ENCODE measurements at places on chromosomes 7 and 10. TPM values are rescaled to one million over a fixed set of nuclear protein-coding genes. Genes with fewer than 3 reads are reported as not detected.

Gene SFRP4
- total RNA-seq: under 0.01 TPM

Gene NKX2-3
- not detected for total RNA-seq

Gene SPDYE6
- not detected for total RNA-seq

Gene UNCX
- total RNA-seq: not detected

Gene CALCR
- total RNA-seq: not detected

Gene MKX
- total RNA-seq: 7.5 TPM

Gene MAGI2
- 1.7 TPM for total RNA-seq

Gene IGFBP1
- total RNA-seq: not detected

Gene KMT2C
- total RNA-seq: 6.1 TPM

Gene NXPH1
- total RNA-seq: not detected

Gene PGAM2
- not detected for total RNA-seq

Gene PKD2L1
- not detected for total RNA-seq

Gene C10orf53
- not detected for total RNA-seq

Gene LHFPL3
- not detected for total RNA-seq
